ENCODE measurements at places on chromosomes 1 and 21. TPM values are rescaled to one million over a fixed set of nuclear protein-coding genes. Genes with fewer than 3 reads are reported as not detected.

The ECM1 gene
- 44.5 TPM for total RNA-seq

The KMO gene
- not detected for total RNA-seq

The LRRC7 gene
- not detected for total RNA-seq

The CYP4X1 gene
- not detected for total RNA-seq

DNA sequence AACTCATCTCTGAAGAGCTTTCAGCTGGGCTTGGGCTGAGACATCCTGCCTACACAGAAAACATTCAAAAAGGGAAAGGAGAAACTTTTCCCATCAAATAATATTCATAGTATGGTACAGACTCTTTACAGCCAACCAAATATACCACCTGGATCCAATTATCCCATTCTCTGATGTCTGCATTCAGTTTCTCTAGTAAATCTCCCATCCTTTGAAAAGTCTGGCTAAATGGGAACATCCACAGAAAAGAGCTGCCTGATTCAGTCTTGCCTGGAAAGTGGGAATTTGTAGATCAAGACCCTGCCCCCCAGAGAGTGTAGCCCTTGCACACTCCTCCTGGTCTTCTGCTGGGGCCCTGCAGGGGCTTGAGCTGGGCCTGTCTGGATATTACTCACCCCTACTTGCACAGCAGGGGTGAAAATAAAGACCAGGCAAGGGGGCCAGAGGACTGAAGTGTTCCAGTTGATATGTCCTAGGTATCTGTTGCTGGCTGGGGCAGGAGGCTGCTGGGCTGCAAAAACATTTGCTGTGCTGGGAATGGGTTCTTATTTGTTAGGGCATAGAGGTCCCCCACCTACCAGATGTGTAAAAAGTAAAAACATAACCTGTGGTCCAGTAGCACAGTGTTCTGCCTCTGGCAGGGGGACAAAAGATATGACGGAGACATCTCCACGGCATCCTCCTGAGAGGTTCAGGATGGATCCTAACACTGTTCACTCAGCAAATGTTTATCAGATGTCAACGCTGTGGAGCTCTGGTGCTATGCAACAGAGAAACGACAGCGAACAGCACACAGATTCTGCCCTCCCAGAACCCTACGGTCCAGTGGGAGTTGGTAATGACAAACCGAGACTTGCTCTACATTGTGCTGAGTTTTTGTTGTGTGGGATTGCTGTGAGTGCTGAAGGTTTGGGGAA, 140.3 kb downstream of the PLXNA2 start:
- DNase-seq: no peak

- DNase-seq: no peak
Measured at GRCh38 chr1:181476581-181476980, 6.7 kb upstream of the CACNA1E start.

- no peak for DNase-seq
Measured at GRCh38 chr1:162701286-162701685, 69.0 kb downstream of the DDR2 start.

- no peak for DNase-seq
Measured at GRCh38 chr1:57638239-57638638, 214.4 kb upstream of the DAB1 start.

DNA sequence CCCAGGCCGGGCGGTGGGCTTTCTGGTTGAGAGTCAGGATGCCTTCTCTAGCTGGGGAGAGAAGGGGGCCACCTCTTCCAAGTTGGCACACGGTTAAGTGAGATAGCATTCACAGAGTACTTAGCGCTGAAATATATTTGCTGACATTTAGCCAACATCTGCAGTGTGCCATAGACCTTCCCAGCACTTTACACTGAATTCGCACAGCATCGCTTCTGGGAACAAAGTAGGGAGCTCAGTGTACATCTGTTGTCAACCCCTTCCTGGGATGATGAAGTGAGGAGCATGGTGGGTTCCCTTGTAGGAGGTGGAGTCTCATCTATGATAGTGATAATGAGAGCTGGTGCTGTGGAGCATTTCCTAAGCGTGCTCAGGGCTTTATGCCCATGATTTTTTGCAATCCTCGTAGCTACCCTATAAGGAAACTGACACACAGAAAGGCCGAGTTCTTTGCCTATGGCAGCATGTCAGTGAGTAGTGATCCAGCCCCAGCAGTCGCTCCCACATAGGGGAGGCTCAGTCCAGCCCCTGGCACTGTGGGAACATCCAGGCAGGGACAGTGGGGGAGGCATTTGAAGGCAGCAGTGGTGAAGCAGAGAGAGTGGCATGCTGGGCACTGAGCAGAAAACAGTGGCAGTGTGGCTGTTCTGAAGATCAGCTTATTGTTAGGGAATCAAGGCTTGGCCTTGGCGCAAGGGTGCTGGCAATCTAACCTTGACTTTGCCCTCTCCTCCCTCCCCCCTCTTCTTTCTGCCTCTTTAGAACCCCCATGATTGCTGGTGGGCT, 176.2 kb downstream of the PGBD5 start:
- no peak for DNase-seq

DNA sequence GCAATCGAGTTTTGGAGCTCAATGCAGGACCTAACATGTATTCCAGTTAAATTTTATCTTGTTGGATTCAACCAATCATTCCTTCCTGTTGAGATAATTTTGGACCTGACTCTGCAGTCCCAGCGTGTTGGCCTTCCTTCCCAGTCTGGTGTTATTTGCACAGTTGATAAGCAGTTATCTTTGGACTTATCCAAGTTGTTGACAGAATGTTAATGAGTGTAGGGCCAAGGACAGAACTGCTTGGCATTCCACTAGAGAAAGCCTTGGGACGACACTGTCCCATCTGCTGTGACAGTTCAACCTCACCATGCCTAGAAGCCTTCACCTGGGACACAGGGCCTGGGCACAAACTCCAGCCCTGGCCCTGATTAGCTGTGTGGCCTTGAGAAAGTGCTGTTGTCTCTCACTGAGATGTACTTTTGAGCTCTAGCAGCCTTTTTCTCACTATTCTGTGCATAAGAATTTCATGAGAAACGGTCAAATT, 104.1 kb upstream of the SLC25A33 start:
- no peak for DNase-seq

DNA sequence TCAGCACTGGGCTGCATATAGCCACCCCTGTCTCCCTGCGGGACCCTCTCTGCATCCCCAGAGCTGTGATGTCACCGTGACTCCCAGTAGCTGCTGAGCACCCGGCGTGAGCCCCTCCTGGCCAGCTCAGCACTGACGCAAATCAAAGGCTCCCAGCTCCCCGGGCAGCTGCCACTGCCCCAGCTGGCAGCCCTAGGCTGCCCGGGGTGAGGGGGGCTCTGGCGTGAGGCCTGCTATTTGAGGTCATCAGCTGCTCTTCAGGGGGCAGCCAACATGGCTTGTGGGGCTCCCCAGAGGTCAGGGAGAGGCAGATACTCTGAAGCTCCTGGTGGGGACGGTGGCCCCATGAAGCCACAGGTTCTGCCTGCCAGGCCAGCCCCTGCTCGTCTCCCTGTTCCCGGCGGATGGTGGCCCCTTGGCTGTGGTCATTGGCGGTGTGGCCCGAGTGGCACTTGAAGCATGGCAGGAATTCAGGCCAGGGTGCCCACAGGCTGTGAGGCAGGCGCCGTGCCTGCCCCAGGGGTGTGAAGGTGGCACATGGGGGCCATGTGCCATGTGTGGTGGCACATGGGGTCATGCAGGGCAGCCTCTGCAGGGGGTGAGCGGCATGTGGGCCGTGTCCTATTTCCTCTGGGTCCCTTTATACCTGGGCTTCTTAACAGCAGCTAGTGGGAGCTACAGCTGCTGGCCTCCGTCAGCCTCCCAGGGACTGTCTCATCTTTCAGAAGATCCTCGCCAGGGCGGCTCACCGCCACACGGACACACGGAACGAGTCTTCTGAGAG, 85.4 kb downstream of the SIK1 start:
- no peak for DNase-seq

- no peak for DNase-seq
Measured at GRCh38 chr1:228782662-228783417, 47.6 kb downstream of the RHOU start.

Data from G401 (cell line).